ENCODE measurements at places on chromosomes 7 and 10.

DNA sequence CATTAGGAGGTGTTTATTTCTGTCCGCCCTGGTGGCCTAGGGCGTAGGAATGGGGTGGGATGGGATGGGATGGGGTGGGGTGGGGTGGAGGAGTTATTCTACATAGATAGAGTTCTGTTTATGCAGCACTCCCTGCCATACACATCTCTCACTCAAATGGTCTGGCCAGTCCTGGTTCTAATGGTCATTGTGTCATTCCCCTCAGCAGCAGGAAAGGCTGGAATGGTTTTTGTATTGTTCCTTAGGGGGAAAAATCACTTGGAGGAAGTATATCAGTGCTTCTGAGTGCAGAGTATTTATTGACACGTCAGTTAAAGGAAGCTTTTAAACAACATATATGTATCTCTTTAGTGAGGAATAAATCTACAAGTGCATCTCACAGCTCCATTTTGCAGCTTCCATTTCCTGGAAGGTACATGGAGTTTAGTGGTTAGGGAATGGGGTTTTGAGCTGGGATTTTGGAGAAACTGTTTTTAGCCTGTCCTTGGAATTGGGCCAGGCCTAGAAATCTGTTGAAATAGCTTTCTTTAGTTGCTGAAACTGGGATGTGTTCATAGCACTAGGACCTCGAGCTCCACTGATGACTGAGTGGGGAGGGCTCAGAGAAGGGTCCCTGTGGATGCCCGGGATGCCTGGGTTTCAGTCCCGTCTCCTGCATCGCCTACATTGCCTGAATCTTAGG, 8.3 kb downstream of the TSPAN14 start:
- peak; percentile 71 for DNase-seq

GRCh38 chr10:5285186-5285585, 79.6 kb upstream of the UCN3 start:
- no peak for DNase-seq

DNA sequence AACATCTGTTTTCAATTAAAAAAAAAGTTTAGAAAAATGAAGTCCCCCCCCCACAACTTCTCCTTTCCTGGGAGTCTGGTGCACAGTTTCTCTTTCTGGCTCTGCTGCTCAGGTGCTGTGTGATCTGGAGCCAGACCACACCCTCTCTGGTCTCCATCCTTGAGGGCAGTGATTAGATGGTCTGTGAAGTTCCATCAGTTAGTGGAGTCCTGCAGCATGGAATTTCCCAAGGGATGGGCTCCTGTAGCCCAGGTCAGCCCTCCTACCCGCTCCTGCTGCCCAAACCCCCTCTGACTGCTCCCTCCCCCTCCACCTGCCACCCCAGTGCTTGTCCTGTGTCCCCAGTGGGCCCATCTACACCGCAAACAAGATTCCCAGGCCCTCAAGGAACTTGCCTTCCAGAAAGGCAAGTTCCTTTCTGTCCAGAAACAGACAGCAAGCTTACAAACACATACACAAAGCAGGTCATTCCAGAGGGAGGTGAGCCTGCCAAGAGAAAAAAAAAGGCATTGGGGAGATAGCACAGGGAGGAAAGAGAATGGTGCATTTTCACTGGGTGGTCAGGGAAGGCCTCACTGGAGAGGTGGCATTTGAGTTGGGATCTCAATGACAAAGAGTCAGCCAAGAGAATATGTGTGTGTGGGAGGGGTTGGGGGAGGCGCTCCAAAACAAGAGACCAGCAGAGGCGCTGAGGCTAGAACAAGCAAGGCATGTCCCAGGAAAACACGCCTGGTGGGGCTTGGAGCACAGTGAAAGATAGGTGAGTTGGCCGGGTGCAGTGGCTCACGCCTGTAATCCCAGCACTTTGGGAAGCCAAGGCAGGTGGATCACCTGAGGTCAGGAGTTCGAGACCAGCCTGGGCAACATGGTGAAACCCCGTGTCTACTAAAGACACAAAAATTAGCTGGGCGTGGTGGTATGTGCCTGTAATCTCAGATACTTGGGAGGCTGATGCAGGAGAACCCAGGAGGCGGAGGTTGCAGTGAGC, 49.5 kb upstream of the SLC29A3 start:
- DNase-seq = no peak

DNA sequence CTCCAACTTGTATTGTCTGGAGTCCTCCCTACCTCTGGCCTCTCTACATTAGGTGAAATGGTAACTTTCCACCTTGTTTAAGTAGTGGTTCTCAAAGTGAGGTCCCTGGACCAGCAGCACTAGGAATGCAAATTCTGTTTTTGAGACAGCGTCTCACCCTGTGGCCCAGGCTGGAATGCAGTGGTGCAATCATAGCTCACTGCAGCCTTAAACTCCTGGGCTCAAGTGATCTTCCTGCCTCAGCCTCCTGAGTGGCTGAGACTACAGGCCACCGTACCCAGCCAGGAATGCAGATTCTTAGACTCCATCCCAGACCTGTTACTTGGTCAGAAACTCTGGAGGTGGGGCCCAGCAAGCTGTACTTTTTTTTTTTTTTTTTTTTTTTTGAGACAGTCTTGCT, 6.8 kb upstream of the TBL2 start:
- DNase-seq = no peak

DNA sequence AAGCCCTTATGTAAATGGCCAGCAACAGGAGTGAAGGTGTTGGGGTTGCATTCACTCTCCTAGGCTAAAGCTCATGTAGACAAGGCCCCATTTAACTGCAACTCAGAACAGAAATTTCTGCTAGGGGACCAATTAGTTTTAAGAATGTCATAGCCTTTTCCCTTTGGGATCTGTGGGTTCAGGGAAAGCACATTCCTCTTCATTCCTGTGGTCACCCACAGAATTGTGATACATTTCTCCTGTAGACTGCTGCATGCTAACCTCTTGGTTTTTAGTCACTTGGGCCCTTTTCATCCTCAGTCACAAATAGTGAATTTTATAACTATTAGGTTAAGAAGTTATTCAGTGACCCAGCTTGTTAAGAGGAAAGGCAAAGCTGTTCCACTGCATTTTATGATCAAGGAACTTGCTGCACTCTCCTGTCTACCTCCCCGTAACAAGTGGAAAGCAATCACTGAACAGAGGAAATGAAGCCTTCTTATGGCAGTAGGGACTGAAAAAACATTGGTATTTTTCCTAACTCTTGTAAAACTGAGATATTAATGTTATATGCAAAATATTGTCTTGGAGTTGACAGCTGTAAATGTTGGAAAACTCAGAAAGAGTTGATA, 124.9 kb downstream of the SND1 start:
- DNase-seq = no peak

- peak; percentile 79 for DNase-seq
Observed at GRCh38 chr7:44065431-44066110, at the start of gene PGAM2. PGAM2 (minus strand) TSS chr7:44065567; CDS start chr7:44065529, 38 bp downstream.

DNA sequence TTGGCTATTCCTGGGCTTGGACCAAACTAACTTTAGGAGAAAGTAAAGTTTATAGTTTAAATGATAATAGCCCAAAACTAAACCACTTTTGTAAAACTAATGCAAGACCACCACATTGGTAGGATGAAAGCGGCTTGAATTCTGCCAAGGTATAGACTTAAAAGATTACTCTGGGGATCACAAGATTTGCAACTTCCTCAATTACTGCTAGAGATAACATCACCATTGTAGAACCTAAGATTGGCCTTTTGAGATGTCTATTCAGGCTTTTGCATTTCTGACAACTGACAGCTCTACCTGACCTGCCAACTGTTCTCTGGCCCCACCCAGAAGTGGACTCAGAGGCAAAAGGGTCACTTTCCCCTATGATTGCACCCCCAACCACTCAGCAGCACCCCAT, 162.4 kb downstream of the TNS3 start:
- DNase-seq = no peak

DNA sequence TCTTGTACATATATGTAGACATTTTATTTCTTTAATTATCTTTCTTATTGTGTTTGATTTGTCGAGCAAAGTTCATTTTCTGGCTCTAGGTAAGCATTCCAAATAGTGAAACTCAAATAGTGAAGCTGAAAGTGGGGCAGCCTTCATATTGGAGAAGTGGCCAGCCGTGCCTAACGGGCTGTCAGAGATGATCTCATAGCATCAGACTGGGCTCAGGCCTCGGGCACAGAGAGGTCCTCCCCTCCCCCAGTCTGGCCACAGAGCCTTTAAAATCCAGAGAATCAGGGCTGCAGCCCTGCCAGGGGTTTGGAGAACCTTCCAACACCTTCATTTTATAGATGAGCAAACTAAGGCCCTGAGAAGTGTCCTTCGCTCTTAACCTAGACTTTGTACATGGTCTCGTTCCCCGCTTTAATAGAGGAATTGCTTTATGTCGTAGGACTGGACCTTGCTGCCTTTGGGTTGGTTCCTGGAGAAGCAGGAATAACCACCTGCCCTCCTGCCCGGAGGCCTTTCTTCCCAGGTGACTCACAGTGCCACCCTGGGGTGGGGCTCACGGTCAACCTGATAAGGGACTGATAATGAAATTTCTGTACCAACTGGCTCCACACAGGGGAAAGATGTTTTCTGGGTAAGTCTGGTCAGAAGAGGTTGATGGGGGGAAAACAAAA, 7.3 kb downstream of the TSPAN15 start:
- DNase-seq = peak; percentile 71

GRCh38 chr10:28480628-28480965, 52.3 kb upstream of the WAC start:
- DNase-seq = no peak

- DNase-seq = no peak
Observed at GRCh38 chr7:112891698-112892097, 101.5 kb upstream of the TMEM168 start.

GRCh38 chr7:27349621-27350020, 107.0 kb downstream of the EVX1 start:
- no peak for DNase-seq

- DNase-seq = no peak
Observed at GRCh38 chr10:119466076-119466475, 76.4 kb downstream of the RGS10 start.

DNA sequence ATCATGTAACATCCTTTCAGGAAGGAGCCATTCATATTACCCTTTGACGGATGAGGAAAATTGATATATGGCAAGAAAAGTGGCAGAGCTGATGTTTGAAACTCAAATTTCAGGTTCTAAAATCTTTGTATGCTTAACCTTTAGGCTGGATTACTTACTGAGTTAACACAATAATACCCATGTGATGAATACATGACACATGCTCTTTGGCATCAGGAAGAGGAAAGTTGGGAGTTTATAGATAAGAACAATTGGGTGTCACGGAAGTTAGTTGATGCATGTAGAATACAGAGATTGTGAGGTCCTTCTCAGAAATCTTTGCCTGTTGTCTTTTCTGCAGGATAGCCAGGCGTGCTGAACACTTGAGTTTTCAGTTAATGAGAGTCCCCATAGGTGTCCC, 572.1 kb upstream of the POM121L12 start:
- DNase-seq = no peak

GRCh38 chr7:82615527-82615926, 171.9 kb upstream of the CACNA2D1 start:
- no peak for DNase-seq

DNA sequence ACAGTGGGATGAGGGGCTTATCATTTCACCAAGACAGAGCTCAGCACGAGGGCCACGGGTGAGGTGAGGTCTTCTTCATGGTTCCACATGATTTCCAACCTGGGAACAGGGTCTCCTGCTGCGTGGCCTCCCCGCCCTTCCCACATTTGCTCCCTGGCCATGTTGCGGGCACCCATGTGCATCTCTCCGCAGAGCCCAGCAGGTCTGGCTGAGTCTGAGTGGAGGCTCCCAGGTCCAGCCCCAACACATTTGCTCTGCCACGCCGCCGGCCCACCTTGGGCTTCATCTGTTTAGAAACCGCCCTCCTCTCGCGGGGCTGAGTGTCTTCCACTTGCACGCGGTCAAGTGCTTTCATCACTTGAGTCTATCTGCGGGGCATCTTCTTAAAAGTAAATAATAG, 14.8 kb upstream of the PRKAR1B start:
- DNase-seq = peak; percentile 44

DNA sequence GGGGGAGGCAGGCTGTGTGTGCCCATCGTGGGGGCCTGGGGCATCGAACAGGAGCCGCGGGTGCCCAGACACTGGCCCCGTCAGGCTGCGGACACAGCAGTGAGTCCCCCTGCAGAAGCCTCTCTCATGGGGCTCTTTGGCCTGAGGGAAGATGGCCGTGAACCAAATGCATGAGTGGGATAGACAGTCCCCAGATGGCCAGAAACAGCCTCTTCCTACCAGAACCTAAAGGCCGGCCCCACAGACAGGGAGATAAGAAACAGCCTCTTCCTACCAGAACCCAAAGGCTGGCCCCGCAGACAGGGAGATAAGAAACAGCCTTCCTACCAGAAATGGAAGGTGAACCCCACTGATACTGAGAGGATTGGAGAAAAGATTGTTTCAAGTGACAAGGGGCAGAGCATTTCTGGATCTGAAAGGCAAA, 16.6 kb downstream of the IDI2 start:
- DNase-seq = no peak

DNA sequence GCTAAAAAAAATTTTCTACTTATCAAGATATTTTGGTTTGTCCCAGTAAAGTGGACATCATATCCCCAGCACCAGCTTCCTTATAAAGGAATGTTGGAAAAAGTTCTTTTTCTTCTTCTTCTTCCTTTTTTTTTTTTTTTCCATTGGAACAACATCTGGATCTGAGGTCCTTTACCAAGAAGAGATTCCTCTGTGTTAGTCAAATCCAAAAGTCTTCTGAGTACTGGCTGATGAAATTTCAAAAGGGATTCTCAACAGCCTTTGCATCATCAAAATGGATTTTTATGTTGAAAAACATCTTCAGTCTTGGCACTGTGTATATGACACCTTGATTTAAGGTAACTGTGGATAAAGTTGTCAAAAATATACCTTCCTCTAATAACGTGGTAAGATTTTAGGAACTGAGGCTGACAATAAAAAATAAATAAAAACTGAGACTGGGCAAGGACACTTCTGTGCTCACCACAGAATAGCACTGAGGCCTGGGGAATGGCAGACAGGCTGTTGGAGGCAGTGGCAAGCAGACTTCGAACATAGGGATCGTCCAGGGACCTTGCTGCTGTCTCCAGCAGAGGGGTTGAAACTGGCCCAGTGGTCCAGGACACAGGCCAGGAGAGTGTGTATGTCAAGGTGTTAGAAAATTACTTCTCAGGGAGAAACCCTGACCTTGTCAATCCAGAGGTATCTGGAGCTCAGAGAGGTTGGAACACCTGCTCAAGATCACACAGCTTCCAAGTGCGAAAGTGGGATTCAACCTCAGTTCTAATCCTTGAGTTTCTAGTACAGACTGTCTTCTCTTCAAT, 130.4 kb downstream of the PTPN20 start:
- peak; percentile 21 for DNase-seq

DNA sequence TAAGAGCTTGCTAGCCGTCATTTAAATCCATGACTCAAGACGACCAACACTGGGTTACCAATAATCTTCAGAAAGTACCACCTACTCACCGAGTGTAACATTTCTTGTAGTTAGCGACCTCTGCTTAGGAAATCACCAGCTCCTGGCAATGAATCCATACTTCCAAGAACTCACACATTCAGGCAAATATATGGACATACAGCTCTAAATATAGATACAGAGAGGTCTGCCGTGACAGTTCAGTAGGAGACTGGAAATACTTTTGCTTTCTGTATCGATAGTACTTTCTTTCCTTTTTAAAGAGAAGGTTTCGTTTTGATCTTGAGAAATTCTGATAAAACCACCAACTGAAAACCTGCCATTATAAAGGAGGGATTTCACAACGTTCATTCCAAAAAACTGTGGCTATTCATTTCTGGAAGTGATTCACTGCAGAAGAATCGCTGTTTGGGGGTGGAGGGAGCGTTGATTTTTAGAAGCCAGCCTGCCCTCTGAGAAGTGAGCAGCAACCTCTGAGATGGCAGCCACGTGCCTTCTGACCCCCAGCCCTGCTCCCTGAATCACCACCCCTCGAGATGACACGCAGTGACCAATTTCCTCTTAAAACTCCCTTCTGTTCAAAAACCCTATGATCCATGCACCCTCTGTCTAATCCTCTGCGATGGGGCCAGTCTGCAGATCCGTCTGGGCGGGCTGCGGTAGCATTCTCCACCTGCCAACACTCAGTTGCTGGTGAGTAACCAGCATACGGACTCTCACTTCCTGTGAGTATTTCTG, 179.0 kb upstream of the KLF14 start:
- peak; percentile 86 for DNase-seq
